EL (cell line): ENCODE measurements at places on chromosomes 5 and 9.

DNA sequence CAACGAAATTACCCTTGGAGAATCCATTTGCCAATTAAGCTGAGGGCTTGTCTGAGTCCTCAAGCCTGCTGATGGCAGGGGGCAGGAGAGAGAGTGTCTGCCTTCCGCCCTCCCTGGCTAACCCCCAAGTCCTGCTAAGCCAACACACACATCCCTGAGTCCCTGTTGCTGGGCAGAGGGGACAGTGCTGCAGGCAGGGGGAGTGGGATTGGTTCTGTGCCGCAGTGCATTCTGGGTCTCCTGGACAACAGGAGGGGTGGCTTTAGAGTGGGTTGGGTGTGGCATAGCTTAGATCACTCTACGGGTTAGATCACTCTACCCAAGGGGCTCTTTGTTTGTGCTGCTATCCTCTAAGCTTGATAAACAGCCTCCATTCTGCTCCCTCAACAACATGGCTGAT is 427.7 kb downstream of the CDK5RAP2 start:
- DNase-seq, result no peak

DNA sequence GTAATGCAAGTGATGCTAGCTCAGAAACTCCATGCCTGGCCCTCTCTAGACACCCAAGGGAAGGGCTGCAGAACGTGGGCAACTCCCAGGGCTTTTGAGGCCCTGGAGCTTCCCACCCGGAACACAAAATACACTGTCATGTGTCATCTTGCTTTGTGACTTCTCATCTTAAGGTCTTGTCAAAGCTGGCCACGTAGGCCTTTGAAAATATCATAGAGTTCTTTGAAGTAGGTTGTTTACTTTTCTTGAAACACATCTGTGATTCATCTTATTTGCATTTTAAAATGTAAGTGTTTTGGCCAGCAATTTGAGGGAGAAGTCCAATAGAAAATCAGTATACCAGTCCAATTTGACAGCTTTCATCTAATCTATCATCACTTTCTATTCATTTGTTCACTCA is 40.2 kb upstream of the PALM2AKAP2 start:
- no peak for DNase-seq

GRCh38 chr5:175854231-175855040 is 16.9 kb upstream of the CPLX2 start:
- no peak for DNase-seq

DNA sequence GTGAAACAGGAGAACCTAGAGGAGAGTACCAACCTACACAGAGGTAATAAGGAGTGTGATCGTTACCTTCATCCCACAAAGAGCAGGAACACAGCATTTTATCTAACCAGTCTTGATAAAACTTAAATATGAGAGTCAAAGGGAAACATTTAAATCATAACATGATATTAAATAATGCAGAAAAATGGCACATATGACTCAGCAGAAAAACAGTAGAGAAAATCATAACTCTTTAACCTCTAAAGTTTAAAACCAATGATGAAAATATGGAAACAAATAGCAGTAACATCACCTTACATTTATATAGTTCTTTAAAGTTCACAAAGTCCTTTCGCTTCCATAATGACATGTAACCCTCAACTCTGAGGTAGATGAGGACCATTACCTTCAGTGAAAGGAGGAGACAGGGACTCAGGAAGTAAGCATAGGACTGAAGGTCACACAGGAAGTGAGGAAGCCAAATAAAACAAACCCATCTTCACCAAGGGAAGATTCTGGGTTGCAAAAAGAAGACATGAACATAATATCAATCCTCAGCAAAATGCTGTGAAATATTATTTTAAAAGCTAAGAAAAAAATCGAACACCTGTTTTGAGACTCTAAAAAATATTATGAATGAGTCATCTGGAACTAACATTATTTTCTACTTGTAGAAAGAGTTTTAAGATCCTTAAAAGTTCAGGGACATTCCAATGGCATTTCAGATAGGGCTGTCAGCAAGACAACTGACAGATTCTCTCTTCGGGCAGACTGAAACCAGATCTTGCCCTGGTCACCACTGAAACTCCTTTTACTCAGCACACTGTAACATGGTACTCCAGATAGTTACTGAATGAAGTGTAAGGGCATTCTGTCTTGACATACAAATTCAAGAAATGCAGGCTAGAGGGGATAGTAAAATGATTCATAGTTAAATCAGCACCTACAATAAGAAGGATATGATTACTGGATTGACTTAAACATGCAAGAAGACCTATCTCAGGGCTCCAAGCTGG is 148.5 kb downstream of the EPB41L4A start:
- no peak for DNase-seq

DNA sequence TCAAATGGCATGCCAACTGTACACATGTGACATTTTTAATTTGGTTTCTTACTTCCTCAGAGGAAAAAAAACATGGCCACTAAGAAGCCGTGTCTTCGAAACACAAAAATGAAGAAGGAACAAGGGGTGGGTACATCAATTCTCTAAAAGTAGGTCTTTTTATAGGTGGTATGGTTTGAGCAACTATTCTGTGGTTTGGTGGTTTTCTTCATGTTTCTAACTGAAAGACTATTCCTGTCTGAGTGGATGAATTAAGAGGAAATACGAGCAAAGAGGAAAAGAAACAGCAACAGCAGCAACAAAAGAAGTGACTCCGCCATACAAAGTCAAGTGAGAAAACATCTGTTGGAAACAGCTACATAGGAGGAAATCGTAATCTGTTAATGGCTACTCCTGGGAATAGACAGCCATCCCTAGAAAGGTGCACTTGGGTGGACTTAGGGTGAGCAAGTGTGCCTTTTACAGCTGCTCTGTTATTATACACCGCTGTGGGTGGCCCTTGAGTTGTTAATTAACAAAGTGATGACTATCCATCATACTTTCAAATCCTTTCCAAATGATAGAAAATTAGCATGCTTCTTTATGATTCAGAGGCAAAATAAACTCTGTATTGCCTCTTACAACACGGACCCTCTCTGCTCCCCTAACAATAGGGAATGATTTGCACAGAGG is 575.8 kb downstream of the TLE1 start:
- no peak for DNase-seq

GRCh38 chr5:168879929-168880328 is 300.8 kb upstream of the PANK3 start:
- no peak for DNase-seq

- peak; percentile 28 for DNase-seq
These were observed 85.1 kb downstream of the MED27 start for GRCh38 chr9:131994364-131995125.

- no peak for DNase-seq
These were observed 95.2 kb downstream of the TMEM232 start for GRCh38 chr5:110631236-110631635.

- DNase-seq, result no peak
These were observed 470.7 kb upstream of the BRINP1 start for GRCh38 chr9:119839888-119840287.

DNA sequence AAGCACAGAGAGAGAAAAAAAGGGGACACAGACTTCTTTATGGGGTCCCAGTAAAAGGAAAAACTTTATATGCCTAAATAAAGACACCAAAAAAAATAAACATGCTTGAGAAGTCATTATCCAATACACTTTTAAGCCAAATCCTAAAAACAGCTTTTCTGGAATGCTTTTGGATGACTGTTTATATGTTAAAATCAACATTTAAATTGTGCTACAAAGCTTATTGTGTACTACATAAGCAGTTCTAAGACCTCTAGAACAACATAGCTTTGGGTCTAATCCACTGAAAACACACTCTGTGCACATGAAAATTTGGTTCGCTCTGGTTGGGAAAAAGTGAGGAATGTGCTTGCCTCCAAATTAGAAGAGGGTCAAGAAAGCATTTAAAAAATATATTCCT is 92.5 kb downstream of the EBF1 start:
- no peak for DNase-seq

DNA sequence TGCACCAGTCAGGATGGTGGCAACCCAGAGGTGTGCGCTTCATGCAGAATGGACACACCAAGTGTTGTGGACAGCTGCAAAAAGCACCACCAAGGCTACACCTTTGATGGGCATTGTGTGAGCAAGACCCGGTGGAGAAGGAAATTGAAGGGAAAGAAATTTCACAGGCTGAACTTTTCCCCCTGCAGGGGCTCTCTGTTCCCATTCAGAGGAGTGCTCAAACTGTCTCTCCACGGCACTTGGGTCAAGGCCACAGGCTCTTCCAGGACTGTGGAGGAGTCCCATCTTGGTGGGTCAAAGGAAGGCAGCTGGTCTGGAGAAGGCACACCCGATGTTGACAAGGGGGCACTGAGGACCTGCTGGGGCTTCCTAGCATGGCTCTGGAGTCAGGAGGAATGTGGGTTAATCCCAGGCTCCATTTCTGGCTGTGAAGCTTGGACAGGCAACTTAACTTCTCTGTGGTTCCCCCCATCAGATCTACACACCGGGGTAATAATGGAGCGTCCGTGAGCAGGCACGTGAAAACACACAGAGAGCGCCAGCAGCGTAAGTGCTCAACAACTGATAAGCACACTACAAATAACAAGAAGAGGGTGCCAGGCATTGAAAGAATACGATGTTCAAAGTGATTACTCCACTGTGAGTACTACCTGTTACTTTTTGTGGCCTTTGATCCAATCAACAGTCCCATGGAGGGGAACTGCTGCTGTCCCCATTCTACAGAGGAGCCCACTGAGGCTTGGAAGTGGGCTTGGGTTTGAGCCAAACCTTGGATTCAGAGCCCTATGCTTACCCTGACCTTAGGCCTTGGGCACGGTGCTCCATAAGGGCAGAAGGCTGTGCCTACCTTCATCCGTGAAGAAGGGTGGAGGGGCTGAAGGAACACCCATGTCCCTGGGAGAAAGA is 34.2 kb upstream of the TIFAB start:
- DNase-seq, result no peak

- no peak for DNase-seq
These were observed 103.1 kb downstream of the KCNIP1 start for GRCh38 chr5:170606941-170607340.

DNA sequence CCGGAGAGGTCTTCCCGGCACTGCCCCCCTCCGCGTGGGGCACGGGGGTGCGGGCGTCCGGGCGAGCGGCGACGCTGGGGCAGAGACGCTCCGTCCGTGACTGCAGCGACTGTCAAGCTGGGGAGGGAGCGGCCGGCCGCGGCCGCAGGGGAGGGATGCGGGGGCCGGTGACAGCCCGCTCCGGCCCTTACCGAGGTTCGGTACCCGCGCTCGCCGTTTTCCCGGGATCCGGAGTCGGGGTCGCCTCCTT is 400 bp downstream of the KDM4C start:
- no peak for DNase-seq

GRCh38 chr5:61280205-61280604 is 51.9 kb upstream of the ZSWIM6 start:
- peak; percentile 89 for DNase-seq

DNA sequence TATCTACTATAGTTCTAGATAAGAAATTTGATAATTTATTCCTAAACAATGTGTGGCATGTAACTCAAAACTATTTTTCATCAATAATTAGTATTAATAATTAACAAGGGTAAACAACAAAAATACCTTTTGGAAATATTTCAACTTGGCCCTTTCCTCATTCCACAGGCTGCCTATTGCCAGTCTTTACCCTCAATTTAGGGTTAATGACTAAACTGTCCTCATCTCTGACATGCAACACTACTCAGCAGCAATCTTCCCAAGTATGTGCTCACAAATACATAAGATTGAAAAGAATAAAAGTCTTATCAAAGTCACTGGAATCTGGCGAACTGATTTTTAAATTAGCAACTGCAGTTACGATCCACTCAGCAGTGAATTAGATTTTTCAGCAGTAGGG is 153.6 kb downstream of the GLIS3 start:
- DNase-seq, result no peak

- peak; percentile 57 for DNase-seq
These were observed at the start of the genes EIF4E1B and SNCB for GRCh38 chr5:176629853-176630680. TSS of gene EIF4E1B (plus strand) at chr5:176630675. CDS start at chr5:176642788, 12,113 bp downstream. TSS of gene SNCB (minus strand) at chr5:176630534. CDS start at chr5:176629654, 880 bp downstream.

- DNase-seq, result peak; percentile 23
These were observed 24.2 kb downstream of the NMRK1 start for GRCh38 chr9:75063556-75064305.

DNA sequence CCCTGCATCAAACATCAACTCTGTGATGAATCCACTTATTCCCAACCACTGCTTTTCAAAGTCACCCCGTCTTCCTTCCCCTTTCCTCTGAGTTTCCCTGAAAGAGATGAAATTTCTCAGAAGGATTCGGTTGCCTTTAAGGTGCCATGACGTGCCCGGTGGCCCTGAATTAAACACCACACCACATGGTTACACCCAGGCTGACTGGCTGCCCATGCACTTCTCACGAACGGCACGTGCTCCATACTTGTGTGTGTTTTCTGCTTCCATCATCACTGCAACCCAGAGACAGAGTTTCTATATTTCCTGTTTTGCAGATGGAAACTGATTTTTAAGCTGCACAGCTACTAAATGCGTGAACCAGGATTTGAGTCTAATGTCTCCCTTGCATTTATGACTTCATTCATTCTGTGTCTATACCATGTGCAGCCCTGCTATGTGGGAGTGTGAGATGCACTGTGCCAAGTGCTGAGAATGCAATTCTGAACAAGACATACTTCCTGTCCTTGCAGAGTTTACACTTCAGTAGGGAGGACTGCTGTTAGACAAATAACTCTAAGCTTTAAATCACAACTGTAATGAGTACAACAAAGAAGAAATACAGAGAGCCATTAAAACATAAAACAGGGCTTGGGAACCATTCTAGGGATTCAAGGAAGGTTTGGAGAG is 162.9 kb downstream of the NXNL2 start:
- no peak for DNase-seq

DNA sequence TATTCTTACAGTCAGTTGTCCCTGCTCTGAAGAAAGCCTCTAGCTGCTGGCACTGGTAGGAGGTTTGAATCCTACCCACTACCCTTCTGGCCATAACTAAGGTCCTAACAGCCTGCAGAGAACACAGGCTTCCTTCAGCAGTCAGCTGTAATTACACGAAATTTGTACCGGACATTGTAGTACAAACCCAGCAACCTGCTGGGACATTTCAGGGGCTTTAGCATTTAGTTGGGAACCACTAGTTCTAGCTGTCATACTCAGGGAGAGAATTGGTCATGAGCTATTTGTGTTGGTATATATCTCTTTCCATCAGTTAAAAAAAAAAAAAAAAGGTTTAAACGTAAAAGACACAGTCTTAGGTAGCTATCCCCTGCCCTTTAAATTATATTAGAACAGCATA is 1070.2 kb upstream of the DMAC1 start:
- no peak for DNase-seq

GRCh38 chr5:3602785-3603502 is 7.3 kb downstream of the IRX1 start:
- DNase-seq, result no peak

DNA sequence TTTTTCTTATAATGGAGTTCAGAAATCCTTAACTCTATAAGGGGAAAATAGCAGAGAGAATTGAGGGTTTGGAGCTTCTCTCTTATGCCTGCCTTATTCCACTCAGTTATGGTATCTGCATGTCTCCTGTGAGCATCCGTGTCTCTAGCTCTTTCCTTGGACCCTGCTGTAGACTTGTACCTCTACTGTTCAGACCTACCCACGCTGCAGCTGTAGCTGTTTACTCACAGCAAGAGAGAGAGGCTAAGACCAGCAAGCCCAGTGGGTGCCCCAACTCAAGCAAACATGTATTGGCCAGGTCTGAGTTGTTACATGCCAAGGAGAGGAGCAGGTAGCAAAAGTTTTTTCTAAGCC is 7.1 kb upstream of the PCSK1 start:
- DNase-seq, result no peak
